Bone marrow (tissue), 2 donors: ENCODE measurements at places on chromosomes 12 and 14.

DNA sequence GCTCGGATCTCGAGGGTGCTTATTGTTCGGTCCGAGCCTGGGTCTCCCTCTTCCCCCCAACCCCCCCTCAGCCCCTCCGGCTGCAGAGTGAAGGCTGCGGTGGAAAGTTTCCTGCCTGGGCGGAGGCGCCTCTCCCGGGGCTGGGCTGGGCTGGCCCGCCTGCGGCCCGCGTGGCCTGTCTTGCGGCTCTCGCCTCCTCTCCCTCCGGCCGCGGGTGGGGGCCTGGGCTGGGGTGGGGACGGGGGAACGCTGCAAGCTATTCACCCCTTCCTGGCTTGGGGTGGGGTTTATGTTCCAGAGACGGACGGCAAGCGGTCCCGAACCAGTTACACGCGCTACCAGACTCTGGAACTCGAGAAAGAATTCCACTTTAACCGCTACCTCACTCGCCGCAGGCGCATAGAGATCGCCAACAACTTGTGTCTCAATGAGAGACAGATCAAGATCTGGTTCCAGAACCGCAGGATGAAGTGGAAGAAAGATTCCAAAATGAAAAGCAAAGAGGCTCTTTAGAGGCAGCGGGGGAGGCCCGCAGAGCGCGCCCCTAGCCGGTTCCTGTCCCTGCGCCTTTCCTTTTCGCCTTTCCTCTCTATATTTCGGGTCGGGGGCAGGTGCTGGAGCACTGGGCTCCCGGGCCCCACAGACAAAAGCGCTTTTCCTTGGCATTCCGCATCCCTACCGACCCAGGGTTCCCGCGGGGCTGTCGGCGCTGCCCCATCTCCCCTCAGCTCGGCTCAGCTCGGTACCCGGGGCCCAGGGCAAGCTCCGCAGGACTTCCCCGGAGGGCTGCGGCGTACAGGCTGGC, 1.3 kb downstream of the HOXC5 start:
- DNase-seq: no peak

DNA sequence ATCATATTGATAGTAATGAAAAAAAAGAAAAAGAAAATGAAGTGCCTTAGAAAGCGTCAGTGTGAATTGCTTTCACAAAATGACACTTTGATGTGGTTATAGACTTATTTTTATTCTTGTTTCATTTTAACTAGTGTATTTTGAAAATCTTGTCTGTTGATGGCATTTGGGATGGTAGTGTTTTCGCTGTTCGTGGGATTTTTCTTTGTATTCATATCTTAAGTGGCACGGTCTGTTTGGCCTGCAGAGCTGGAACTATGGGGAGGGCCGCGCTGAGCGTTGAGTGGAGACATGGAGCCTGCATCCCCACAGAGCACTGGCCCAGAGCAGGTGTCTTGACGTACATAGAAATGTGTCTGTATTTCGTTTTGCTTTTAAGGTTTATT, 61.6 kb downstream of the WDR20 start:
- DNase-seq: no peak

GRCh38 chr12:50086148-50086547, 1.0 kb downstream of the SMARCD1 start:
- no peak for DNase-seq

GRCh38 chr12:22610131-22610530, 14.8 kb upstream of the ETNK1 start:
- peak; percentile 33 for DNase-seq

DNA sequence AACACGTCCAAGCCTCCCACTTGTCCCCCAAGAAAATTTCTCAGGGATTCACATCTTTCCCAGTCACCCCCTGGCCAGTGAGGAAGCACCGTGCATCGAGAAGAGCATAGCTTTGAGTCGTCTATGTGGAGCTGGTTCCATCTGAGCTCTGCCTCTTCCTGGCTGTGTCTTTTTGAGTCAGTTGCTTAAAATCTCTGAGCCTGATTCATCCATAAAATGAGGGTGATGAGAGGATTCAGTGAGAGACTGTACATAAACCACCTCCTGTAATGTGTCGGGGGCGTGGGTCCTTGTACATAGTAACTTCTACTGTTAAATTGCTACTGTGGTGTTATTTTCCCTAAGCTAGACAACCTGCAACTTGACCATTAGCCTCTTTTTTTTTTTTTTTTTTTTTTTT, 13.8 kb downstream of the CD9 start:
- DNase-seq: no peak

DNA sequence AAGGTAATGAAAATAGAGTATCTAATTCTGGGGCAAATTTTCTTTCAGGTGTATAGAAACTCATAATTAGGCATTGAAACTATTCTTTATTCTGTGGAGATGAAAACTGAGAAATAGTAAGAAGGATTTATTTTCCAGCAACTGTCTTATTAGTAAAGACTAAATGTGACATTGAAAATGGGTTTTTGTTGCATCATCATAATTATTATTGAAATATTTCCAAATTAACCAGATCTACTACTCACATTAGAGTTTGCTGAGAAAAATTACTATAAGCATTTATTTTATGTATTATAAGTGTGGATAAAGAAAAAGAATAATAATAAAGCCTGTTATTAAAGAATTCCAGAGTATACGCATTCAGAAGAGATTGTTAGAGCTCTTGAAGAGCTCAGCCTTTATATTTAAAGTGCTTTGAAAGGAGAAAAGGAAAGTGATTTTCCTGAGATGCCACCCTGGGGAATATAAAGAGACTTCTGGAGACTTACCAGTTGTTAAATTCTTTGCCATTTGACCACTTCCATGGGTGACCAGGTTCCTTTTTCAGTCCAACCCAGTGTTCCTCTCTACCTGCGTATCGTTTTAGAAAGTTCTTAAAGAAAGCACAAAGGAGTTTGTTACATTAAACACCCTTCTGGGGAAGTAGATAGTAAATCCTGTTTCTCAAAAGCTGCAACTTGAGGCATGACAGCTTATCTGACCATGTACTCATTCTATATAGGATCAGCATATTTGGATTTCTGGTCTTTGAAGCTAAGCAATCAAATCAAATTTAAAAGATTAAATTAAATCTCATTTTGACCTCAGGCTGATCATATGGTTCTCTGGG, 6.4 kb downstream of the CD69 start:
- DNase-seq: no peak

GRCh38 chr12:48807981-48808380, 10.3 kb upstream of the CACNB3 start:
- DNase-seq: no peak

GRCh38 chr14:72793156-72793939, 100.6 kb downstream of the DPF3 start:
- DNase-seq: no peak

DNA sequence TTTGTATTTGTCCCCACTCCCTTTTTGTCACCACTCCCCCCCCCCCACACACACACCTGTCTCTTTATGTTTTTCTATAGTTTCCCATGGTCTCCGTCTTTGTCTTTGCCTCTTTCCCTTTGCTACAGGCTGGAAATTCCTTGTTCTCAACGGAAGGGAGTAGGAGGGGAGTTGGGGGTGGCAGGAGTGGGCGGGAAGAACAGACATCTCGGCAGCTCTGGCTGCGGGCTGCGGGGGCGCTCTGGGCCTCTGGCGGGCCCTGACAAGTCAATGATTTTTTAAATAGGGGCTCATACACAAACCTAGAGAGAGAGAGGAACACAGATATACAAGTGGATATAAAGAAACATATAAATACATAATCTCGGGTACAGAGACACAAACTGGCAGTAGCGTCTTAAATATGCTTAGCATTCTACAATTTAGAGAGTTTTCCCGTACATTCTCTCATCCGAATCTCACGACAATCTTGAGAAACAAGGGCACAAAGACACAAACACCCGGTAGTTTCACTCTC, 2.4 kb upstream of the NAB2 start:
- DNase-seq: no peak

DNA sequence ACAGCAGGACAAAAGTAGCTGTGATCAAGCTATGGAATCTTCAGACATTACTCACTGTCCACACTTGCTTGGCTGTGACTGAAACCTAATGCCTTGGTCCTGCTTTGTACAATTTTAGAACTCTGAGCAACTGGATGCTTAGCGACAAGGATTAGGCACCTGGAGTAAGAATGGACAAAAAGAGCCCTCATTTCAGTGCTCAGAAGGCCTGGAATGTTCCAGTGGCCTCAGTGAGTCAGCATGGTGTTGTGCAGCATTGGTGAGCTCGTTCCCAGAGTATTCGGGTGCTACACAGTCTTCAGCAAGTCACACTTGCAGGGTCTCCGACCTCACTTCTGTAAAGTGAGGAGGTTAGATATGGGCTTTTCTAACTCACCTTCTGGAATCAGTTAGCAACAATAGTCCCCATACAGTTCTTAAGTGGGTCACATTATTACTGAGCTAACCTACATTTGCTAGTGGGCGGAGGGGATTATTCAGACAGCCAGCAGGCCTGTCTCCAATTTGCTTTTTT, 108.0 kb upstream of the MDM1 start:
- DNase-seq: no peak

DNA sequence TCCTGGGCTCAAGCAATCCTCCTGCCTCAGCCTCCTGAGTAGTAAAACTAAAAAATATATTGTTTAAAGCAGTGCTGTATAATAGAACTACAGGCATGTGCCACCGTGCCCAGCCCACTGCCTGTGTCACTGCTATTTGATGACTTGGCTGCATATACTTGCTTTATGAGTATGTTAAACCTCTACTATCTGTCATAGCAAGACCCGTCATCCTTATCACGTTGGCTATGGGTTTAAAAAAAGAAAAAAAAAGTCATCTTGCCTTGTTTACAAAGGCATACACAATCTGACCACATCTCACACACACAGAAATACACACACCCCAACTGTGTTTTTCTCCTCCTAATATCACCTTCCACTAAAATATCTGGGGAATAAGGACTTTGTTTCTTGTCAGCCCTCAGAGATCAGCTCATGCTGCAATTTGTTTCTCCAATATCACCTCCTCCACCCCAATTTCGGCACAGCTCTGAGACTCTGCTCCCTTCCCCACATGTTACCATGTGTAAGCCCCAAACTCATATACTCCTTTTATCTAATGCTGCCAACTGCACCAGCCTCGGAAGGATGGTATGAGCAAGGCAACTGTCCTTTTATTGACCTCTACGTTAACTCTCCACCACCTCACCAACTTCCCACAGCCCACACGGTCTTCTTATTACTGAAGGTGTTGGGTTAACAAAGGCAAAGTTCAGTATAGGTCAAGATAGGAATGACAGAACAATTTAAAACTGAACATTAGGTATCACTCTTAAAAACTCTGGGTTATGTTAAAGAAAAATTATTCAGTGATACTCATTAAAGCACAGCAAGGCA, 802 bp upstream of the TMPRSS12 start:
- DNase-seq: no peak

DNA sequence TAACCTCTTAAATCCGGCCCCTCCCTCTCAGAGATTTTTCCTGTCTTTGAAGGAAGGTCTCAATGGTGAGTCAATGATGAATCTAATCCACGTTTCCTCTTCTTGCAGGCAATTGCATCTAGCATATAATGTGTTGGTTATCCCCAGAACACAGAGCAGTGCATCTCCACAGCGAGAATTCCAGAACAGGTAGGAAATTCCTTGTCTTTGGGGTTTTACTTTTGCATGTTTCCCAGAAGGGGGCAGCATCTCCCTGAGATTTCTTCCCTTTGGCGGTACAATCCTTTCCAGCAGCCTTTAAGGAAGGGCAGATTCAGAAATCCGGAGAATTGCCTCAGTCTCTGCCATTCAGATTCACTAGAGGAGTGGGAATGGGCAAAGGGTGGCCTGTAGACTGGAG, 128.0 kb downstream of the KCNA5 start:
- no peak for DNase-seq

- DNase-seq: no peak
Measured at GRCh38 chr12:12442548-12443071, 85.7 kb downstream of the BORCS5 start.

GRCh38 chr12:91871751-91872150, 273.9 kb downstream of the BTG1 start:
- DNase-seq: no peak

DNA sequence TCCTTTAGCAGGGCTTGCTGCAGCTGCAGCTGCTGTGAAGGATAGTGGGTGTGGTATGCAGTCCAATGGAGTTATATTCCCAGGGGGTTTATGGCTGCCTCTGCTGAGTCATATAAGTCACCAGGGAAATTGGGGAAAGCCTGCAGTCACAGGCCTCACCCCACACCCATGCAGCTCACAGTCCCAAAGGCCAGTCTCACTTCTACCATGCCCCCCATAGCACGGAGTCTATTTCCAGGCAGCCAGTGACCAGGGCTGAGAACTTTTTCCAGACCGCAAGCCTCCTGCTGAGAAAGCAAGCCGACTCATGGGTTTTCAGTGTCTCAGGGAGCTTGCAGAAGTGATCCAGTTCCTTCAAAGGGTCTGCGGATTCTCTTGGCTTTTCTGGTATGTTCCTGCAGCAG, 322.4 kb upstream of the CLEC14A start:
- no peak for DNase-seq

- DNase-seq: peak; percentile 66
Measured at GRCh38 chr12:90013409-90013808, 304.8 kb upstream of the ATP2B1 start.

DNA sequence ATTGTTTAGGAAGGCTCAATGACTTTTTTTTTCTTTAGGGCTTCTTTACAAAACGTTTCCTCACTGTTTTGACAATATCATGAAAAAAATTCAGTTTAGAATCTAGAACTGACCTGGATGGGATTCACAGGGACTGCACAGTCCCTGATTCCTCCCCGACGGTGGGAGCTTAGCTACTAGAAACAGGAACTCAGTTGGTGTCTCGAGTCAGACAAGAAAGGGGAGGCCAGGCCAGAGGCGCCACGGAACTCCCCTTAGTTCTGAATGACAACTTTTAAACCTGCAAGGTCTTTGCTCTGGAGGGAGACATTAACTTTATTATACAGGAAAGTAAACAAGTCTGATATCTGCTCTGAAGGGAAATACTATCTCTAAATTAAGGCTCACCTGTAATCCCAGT, 45.4 kb upstream of the SRP54 start:
- DNase-seq: no peak

DNA sequence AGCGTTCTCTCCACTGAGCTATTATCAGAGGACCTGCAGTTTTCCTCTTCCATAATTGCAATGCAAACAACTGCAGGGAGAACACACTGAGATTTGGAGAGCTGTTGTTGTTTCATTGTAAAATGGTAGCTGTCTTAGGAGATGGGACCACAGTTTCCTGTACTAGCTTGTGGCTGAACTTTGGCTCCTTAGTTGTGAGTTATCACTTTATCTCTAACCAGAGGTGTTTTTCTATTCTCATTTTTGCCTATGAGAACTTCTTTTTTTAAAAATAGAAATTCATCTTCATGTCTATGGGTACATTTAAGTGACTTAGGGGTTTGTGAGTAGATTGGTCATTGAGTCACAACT, 216.5 kb downstream of the SLC38A4 start:
- no peak for DNase-seq

DNA sequence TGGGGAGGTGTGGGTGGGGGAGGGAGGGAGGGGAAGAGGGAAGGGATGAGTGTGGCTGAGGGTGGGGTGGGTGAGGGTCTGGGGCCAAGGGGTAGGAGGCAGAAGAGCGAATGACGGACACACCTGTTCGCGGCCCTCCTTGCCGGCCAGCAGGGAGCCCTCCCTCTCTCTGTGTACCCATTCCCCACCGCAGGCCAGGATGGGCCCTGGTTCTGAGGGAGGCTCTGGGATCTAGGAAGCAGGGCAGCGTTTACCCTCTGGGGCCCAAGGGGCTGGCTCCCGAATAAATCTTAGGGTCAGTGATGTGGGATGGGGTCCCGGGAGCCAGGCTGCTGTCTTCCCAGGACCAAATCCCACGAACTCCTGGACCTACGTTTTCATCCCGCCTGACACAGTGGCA, 46.0 kb upstream of the ESRRB start:
- no peak for DNase-seq
